SK-MEL-5 (cell line): ENCODE measurements at places on chromosomes 6 and 20. TPM values are rescaled to one million over a fixed set of nuclear protein-coding genes. Genes with fewer than 3 reads are reported as not detected.

GRCh38 chr6:75204217-75204958, 1.5 kb downstream of the COL12A1 start:
- peak; percentile 77 for DNase-seq

Gene TENT5A
- total RNA-seq, result 38.8 and 39.1 TPM in 2 replicates

- no peak for DNase-seq
These were observed 104.9 kb downstream of the PDSS2 start for GRCh38 chr6:107354451-107354850.

- DNase-seq, result no peak
These were observed 38.3 kb upstream of the ID1 start for GRCh38 chr20:31566658-31567379.

Gene PHACTR3
- not detected in 2 replicates for total RNA-seq
